ENCODE measurements at places on chromosomes 1 and 21. TPM values are rescaled to one million over a fixed set of nuclear protein-coding genes. Genes with fewer than 3 reads are reported as not detected.

DNA sequence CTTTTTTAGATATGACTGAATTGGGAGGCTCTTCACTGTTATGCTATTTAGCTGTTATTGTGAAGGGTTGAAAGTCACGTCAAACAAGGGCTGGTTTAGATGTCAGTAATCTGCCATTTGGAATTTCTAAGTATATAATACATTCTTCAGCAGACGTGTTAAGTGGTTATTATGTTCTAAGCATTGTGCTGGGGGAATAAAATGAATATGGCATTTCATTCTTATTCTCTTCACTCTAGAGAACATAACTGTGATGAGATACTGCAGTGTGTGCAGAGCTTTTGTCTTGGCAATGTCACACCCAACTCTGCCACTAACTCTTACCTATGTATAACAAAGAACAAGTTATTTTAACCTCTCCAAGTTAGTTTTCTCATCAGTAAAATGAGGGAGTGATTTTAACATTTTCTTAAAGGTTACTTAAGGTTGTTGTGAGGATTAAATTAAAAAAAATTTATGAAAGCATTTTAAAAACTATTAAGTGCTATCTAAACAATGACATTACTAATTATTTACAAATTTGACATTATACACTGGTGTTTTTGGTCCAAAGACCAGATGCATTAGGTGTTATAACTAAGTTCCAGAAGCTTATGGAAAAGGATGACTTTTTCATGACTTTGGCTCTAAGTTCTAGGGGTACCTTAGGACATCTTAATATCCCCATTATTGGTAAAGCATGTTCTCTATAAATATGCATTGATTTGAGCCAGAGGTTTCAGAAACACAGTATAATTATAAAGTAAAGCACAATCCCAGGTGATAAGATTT is 58.3 kb downstream of the SLC30A7 start:
- no peak for DNase-seq

- no peak for DNase-seq
Observed at GRCh38 chr1:64251971-64252370, 48.5 kb downstream of the UBE2U start.

- no peak for DNase-seq
Observed at GRCh38 chr1:15799004-15799867, 8.2 kb downstream of the UQCRHL start.

DNA sequence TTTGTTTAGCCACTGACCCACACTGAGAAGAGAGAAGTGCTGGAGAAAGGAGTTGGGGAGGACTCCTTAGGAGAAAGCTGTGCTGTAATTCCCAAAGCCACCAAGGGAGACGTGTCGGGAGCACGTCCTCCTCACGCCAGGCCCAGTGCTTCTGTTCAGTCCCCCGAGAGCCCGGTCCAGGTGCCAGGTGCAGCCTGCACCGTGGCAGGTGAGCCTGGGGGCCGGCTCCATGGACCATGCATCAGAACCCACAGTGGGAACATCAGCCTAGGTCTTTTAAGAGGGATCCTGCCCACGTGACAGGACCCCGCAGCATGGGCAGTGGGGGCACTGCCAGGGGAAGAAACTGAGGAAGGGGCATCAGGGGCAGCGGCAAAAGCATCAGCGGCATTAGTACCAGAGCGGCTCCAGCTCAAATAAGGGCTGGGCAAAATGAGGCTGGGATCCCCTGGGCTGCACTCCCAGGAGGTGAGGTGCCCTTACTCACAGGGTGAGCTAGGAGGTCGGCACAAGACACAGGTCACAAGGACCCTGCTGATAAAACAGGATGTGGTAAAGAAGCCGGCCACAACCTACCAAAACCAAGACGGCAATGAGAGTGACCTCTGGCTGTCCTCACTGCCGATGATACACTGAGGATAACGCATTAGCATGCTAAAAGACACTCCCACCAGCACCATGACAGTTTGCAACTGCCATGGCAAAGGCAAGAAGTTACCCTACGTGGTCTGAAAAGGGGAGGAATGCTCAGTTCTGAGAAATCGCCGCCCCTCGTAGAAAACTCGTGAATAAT is 24.6 kb upstream of the PRDM15 start:
- DNase-seq, result no peak

- DNase-seq, result no peak
Observed at GRCh38 chr1:157119008-157119407, 19.2 kb downstream of the ETV3 start.

DNA sequence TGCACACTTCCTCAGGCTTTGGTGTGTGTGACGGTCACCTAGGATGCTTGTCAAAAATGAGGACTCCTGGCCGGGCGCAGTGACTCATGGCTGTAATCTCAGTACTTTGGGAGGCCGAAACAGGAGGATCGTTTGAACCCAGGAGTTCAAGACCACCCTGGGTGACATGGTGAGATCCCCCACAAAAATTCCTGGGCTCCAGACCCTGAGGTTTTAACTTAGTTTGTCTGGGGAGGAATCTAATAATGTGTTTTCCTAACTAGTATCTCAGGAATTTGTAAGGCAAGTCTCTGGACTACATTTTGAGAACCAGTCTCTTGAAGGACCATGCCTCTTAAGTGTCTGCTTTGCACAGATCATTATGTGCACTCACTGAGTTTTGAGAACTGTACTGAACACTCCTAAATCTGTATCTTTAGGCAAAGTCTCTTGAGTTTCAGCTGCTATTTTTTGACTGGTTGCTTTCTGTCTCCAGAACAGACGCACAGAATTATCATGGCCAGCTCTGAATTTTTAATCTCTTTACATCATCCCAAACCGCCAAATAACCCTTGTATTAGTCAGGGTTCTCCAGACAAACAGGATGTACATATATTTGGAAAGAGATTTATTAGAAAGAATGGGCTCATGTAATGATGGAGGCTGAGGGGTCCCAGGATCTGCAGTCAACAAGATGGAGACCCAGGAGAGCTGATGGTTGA is 45.5 kb upstream of the VANGL1 start:
- DNase-seq, result no peak

GRCh38 chr1:86339014-86339812 is 56.9 kb downstream of the ODF2L start:
- no peak for DNase-seq

DNA sequence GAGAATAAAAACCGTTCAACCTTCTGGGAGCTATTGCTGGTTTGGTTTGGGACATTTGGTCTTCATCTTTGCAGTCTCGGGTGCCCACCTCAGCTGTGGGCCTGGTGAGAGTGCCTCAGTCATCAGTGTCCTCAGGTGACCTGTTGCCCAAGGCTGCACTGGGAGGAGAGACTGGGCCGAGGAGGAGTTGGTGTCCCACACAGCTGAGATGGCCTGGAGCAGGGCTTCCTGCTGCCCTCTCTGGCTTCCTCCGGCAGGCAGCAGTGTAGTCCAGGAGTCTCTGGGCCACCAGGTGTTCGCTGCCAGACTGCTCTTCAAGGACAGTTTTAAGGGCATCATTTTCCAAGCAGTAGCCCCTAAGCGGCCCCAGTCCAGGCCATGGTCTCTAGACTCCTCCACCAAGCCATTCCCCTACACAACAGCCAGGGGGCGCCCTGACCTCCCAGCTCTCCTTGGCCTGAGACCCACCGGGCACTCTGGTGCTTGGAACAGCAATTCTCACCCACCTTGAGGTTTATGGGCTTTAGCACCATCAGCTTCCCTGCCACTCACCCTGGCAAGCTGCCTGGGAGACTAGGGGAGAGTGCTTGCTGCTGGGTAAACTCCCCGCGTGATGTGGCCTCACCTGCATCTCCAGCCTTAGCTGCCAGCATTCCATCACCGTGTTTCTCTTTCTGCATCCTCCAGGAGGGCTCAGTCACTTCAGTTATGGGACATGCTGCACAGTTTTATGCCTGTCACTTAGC is 9.1 kb upstream of the SYTL1 start:
- peak; percentile 61 for DNase-seq

DNA sequence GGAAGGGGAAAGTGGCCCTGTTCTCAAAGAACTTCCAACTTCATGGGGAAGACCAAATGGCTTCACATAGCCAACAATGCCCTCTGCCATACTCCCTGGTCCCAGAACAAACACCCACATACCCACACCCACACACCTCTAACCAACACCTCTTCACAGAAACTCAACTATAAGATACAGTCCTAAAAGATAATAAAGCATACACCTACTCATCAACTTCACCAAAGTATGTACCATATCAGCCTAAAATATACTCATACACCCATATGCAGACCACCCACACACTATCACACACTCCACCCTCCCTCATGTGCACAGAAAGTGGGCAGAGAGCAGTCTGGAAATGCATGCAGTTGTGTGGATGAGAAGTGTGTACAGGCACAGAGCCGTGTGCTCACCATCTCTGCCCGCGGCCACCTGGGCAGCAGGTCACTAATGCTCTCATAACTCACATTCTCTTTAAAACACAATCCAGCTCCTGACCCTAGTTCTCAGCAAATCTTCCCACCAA is 27.7 kb downstream of the IQGAP3 start:
- no peak for DNase-seq

GRCh38 chr1:156641761-156642264 is at the start of gene BCAN:
Gene BCAN (plus strand): TSS chr1:156642117. CDS start chr1:156646055, 3,938 bp downstream.
- no peak for DNase-seq

- DNase-seq, result no peak
Observed at GRCh38 chr1:46526691-46527291, 24.7 kb downstream of the KNCN start.

GRCh38 chr1:27521336-27521831 is 31.4 kb upstream of the WASF2 start:
- peak; percentile 28 for DNase-seq

DNA sequence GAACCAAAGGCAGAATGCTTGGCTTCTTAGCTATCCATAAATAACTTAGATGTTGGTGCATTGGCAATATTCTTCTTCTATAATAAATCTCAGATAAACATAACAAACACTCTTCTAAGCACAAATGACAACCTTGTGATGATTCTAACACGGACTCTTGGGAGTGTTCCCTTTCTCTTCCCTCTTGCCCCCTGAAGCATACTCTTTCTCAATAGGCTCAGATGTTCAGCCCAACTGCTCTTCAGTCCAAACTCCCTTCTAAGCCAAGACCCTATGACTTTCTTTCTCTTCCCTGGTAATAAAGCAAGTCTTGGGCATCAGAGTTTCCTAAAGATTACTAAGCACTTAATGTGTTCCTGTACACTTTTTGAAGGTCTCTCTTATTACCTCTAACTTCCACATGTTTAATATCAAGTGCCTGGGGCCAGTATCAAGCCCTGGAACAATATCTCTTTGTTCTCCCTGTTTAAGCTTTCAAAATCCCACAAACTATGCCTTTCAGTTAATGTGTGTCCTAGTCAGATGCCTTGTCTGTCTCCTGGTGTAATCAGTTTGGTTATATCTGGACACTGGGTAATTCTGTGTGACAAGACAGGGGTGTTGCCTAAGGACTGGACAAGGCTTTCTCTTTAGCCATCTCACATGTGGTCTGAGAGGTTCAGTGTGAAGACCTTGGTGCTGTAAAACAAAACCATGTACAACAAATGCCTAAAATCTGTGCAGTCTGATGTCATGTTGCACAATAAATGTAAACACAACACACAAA is 92.9 kb upstream of the IVNS1ABP start:
- no peak for DNase-seq

DNA sequence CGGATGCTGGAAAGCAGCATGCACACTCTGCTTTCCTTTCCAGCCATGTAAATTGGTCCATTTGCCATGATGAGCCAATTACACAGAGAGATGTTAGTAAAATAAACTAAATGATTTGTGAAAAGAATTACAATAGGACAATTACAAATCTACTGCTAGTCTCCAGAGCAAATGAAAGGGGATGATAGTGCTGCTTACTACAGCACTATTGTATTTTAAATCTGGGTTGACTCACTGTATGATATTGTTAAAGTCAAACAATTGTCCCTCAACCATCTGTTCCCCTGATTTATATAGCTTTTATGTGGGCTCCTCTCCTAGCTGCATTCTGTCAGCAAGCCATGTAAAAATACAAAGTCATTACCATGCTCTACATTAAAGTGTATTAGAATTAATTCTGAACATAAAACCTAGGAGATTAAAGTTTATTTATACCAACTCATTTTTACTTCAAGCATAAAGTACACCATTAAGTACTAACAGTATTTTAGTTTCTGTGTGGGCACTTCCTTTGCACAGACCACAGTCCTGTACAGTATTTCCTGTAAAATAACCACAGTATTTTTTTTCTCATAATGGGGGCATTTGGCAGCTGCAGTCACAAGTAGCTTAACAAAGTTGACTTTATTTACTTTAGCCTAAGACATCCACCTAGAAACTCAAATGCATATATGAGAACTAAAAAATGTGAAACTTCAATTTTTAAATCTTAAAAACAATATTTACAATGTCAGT is 135.8 kb downstream of the VAV3 start:
- DNase-seq, result no peak

GRCh38 chr1:224528900-224529299 is 87.2 kb upstream of the CNIH3 start:
- DNase-seq, result no peak

DNA sequence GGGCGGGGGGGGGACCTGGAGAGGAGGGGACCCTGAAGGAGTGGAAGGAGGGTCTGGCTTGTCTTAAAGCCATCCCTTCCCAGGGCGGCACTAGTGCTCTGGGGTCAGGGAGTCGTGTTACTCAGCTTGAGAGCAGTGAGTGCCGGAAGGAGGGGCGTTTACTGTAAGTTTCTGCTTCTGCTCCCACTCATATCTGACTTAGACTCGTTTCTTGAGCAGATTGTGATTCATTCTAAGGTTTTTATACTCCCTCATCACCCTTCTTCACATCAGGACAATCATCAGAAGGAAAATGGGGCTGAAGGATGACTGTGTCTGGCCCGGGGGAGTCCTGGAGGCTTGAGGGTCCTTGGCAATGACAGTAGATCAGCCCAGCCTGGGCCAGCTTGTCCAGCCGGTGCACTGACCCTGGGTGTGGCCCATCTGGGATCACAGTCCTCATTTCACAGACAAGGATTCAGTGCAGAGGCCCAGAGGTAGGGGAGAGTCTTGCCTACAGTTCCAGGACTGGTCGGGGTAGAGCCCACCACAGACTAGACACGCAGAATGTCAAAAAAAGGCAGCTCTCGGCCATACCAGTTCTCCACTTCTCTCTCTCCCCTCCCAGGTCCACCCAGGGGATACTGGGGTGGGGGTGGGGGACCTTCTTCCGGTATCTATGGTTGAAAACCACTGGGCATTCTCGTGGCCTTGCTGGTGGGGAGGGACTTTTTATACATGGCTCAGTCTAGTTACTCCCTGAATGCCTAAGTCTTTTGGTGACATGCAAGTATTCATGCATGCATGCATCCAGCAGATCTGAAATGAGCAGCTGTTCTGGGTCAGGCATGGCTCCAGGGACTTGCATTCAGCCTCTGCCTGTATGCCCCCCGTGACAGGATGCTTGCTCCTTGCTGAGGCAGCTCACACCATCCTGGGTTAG is 5.1 kb downstream of the TNFRSF8 start:
- no peak for DNase-seq

The C1QC gene
- 0.93 TPM for total RNA-seq

The GON4L gene
- 53.3 TPM for total RNA-seq

The DLGAP3 gene
- 0.82 TPM for total RNA-seq

The NUDT4B gene
- 0.69 TPM for total RNA-seq

The SLC5A9 gene
- not detected for total RNA-seq

The LPGAT1 gene
- total RNA-seq, result 25.3 TPM

The TTC39A gene
- total RNA-seq, result 0.28 TPM

The LCE2C gene
- total RNA-seq, result not detected

The OLFML3 gene
- 0.18 TPM for total RNA-seq

The KRTAP20-3 gene
- total RNA-seq, result not detected

The MAP3K21 gene
- 2.8 TPM for total RNA-seq

The MYOC gene
- not detected for total RNA-seq

The RIT1 gene
- 13.7 TPM for total RNA-seq
